Cerebellar nuclear complex (tissue), 1 donor: ENCODE measurements at places on chromosomes 6 and 20.

- DNase-seq, result no peak
These were observed 36.9 kb upstream of the AVP start for GRCh38 chr20:3121271-3121911.

GRCh38 chr6:49668083-49668511 lies 31.5 kb upstream of the RHAG start:
- no peak for DNase-seq

DNA sequence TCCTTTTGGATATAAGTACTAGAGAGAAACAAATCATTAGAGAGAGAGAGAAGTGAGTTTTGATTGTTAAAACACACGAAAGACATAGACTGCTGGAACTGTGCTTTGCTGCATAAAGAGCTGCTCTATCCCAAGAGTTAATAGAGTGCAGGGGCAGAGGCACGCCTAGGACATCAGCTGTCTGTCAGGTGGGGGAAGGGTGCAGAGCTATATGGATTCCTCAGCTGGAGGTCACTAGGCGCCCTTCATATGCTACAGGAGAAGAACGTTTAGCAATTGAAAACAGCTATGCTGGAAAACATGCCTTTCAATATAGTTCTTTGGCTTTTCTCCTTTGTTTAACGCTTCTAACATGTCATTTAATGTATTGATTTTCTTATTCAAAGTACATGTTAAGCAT lies 169.0 kb upstream of the MCHR2 start:
- DNase-seq, result no peak

GRCh38 chr6:26028746-26029569 lies 58.3 kb upstream of the HFE start:
- DNase-seq, result no peak

DNA sequence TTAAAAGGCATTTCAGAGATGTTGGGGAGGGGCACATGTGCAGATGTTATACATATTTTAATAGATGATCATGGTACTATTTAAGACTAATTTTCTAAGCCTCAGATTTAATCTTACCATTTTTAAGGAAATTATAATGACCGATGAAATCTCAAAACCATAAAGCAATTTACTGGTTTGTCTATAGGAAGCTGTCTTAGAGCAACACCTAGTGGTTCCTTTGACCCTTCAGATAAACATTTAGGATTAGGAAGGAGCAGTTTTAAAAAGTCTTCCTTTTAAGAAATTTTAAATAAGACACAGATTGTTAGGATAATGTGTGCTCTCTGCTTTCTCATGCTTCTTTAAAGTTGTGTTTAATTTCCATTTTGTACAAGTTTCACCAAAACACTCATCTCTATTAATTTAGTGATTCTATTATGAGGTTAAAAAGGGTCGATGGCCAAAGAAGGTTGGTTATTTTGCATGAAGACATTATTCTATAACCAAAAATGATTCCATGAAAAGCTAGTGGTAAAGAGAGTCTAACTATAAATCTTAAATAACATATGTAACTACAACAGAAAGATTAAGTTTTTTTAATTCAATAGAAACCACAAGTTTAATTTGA lies 376.4 kb downstream of the HACE1 start:
- DNase-seq, result no peak

DNA sequence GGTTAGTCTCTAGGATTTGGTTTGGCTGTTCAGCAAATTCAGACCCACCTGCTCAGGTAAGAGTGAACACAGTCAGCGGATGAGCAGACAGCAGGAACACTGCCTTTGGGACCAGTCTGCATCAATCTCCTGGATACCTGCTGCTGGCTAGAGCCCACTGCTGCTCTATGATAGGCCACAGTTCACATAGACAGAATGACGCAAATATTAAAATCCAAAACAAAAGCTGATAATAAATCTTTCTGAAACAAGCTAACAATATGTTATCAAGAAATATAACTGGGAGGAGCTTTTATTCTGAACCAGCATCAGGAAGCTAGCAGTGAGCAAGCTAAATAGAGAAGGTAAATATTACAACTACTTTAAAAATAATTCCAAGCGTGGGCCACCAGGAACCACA lies at the start of gene TAAR1:
Gene TAAR1, minus strand, starts transcription at position 101 of the 400 bp plus-strand sequence. CDS start 13,179 bp downstream, outside the sequence.
- DNase-seq, result no peak

DNA sequence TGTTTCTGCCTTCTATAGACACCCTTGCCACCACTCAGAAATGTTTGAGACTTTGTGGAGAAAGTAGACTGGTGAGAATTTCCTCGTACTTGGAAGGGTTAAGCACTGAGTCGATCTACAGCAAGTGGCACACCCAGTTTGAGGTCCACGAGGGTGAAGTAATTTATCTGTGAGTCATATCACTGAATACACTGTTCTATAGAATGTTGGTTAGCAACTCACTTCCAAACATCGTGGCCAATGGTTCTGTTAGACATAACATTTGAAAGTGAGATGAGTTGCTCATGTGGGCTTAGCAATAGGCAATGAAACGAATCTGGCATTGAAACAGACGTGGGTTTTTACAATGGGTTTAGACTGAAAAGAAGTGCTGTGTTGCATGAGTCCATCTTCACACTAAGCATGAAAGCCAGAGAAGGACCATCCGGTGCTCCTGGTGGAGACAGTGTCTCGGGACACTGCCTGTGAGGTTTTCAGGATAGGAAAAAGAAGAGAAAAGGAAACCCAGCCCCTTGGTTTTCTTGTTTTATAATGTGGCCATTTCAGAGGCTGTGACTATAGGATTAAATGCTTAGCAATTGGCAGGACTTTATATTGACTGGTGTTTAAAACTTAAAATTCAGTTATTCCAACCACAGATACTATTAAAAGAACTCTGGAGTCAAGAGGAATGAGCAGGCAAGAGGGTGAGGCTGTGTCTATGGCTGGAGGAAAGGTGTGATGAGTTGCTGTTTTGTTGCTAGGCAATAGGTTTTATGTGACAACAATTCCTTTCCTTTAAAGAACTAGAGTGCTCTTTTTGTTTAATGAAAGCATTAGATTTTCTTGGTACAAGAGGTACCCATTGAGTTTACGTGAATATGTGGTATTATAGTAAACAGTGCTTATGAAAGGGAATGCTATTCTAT lies 31.0 kb upstream of the EZR start:
- DNase-seq, result no peak
